AG10803 (cell line): ENCODE measurements at places on chromosomes 5 and 9.

DNA sequence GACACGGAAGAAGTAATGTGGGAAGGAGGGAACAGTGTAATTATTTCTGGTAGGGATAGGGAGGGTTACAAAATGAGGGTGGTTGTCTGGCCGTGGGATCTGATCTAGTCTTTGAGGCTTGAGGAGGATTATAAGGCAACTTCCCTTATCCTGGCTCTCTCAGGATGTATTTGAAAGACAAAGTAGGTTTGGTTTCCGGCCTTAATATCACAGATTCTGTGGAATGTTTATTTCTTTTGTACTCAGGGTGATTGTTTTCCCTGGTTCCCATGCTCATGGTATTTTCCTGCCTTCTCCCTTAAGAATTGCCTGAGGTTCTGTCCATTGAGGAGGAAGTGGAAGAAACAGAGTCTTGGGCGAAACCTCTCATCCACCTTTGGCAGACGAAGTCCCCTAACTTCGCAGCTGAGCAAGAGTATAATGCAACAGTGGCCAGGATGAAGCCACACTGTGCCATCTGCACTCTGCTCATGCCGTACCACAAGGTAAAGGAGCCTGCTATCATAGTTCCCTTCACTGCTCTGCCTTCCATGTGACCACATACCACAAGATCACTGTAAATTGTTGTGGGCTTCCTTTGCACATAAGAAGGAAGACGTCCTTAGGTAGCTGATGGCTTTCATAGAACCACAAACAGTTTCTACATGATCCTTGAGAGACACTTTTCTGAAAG lies 253.8 kb downstream of the KDM4C start:
- DNase-seq = no peak

- no peak for DNase-seq
Observed at GRCh38 chr5:112525217-112525616, 106.1 kb upstream of the EPB41L4A start.

DNA sequence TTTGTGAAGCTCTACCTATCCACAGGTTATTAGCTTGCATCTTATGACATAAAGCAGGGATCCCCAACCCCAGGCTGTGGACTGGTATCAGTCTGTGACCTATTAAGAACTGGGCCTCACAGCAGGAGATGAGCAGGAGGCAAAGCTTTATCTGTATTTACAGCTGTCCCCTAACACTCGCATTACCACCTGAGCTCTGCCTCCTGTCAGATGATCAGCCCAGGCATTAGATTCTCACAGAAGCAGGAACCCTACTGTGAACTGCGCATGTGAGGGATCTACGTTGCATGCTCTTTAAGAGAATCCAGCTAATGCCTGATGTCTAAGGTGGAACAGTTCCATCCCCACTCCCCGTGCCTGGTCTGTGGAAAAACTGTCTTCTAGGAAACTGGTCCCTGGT lies 19.7 kb downstream of the FBXW11 start:
- DNase-seq = no peak

GRCh38 chr5:1507014-1507375 lies 16.8 kb downstream of the LPCAT1 start:
- no peak for DNase-seq

- DNase-seq = peak; percentile 29
Observed at GRCh38 chr9:106860721-106861639, 2.0 kb upstream of the ZNF462 start.

GRCh38 chr9:37947977-37948376 lies 44.0 kb upstream of the SLC25A51 start:
- peak; percentile 40 for DNase-seq

GRCh38 chr5:80686757-80687156 lies 32.0 kb upstream of the DHFR start:
- DNase-seq = peak; percentile 20

GRCh38 chr5:76818844-76819831 lies at the start of gene F2RL1:
F2RL1 (plus strand) TSS chr5:76819030; CDS start chr5:76819183, 153 bp downstream.
- no peak for DNase-seq

DNA sequence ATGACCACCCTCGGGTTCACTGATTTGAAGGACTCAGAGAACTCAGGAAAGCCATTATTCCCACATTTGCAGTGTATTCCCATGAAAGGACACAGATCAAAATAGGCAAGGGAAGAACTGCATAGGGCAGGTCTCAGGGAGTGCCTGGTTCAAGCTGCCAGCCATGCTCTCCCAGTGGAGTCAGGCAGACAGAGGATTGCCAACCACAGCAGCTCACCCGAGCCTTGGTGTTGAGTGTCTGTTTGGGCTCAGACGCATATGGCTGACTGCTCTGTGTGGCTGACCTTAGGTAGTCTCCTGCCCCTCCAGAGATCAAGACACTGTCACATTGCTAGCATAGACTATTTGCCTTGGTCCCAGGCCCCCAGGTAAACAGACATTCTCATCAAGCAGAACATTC lies 115.8 kb upstream of the OTULINL start:
- no peak for DNase-seq

- DNase-seq = peak; percentile 4
Observed at GRCh38 chr9:99722877-99723276, 98.8 kb upstream of the NR4A3 start.

- DNase-seq = peak; percentile 55
Observed at GRCh38 chr9:128249908-128250838, 25.6 kb downstream of the GOLGA2 start.

GRCh38 chr5:157471709-157472108 lies 11.7 kb downstream of the NIPAL4 start:
- DNase-seq = peak; percentile 26

DNA sequence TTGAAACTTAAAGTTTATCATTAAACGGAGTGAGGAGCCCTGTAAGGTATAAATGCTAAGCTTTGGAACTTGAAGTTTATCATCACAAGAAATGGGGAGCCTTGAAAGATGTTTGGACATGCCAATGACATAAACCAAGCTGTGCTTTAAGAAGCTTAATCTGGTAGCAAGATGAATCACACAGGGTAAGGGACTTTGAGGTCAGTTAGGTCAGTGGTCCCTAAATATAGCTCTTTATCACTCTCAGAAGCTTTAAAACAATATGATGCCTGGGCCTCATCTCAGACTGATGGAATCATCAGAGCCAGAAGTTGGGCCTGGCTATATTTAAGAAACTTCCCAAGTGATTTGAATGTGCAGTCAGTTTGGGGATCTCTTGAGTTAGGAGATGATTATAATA lies 85.7 kb downstream of the TNC start:
- no peak for DNase-seq

DNA sequence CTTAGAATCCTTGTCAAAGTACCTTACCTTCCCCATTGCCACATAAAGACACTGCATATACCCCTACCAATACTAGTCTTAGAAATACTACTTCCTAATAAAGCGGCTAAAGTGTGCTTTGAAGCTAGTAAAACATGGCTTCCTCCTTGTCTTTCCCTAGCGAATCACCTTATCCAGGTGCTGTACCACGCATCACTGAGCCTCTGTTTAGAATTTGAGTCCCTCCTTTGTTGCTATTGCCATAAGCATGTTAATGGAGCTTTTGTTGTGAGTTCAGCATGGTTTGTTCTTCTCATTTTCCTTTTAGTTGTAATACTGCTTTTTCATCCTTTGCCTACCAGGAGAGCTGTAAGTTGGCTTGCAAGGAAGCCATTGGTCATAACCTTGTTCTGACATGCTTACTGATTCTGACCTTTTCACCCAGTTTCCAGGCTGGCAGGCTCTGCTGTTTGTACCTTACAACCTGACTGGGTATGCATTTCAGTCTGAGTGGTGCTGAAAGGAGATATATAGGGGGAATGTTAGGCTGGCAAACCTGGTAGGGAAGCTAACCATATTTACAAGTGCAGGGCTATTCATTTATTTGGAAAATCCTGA lies 49.8 kb downstream of the LMNB1 start:
- DNase-seq = no peak

DNA sequence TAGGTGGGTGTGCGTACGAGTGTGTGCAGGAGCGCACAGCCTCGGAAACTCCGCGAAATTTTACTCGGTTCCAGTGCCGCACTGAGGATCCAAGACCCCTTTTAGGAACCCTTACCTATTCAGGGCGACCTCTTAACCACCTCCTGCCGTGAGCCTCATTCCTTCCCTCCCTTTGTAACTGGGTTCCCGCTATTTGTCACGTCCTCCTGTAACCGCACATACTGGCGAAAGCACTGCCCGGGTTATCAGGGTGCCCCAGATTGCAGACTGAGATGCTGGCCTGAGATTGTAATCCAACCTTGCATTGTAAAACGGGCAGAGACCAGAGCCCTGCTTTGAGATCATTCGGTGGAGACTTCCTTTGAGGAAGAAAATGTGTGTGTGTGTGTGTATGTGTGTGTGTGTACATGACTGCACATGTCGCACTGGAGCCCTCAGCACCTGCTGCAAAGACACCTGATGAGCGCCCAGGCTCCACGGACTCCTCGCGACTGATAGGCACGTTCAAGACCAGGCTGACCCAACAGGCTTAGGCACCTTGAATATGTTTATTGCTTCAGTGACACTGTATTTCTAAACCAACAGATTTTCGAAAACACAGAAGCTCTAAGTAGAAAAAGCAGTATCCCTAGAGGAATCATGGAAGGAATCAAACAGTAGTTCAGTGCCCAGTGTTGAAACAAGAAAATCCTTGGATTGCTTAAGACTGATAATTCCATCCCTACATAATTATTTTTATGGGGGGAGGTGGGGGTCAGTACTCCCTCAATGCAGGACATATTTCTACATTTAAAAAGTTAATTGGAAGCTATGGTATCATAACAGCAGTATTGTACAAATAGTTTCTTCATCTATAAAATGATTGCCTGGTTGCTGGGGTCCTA lies 86.5 kb upstream of the TNFAIP8 start:
- DNase-seq = no peak

- DNase-seq = peak; percentile 59
Observed at GRCh38 chr5:83375049-83375745, 96.3 kb upstream of the VCAN start.

GRCh38 chr5:121257621-121258020 lies 594.1 kb upstream of the FTMT start:
- no peak for DNase-seq

DNA sequence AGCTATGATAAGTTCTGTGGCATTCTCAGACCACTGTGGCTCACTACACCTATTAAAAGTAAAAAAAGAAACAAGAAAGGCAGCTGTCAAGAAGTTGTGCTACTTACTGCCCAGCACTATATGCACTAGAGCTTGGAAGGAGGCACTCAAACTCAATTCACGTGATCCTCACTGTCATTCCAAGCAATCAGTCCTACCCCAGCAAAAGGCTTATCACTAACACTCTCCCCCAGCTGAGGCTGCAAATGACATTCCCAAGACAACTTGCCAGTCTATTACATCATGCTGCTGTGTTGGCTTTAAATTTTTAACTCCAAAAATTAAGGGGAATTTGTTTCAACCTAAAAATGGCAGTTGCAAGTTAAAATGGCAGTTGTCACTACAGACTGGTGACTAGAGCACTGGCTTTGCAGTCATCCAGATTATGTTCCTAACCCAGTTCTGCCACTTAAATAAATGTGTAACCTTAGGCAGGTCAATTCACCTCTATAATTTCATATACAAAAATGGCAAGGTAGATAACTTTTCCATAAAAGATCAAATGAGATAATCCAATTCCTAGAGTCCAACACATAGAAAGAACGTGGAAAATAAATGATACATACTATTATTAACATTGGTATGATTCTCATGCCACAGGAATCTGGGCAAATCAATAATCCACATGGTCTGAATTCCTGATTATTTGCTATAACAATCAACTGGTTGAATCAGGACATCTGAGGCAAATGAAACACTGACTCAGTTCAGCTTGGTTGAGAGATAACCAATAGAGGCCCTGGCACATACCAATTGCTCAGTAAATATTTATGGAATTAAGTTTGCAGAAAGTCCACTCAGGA lies 52.4 kb downstream of the FBXW11 start:
- DNase-seq = peak; percentile 83

DNA sequence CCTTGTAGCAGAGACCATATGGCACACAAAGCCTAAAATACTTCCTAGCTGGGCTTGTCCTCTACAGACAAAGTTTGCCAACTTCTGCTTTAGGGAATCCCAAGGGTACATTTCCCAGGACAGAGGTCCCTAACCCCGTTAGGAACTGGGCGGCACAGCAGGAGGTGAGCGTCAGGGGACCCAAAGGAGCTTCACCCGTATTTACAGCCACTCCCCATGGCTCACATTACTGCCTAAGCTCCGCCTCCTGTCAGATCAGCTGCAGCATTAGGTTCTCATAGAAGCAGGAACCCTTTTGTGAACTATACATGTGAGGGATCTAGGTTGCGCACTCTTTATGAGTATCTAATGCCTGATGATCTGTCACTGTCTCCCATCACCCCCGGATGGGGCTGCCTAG lies 88.5 kb upstream of the TRPM3 start:
- DNase-seq = no peak

GRCh38 chr9:136492978-136493522 lies 10.2 kb upstream of the SEC16A start:
- DNase-seq = no peak

DNA sequence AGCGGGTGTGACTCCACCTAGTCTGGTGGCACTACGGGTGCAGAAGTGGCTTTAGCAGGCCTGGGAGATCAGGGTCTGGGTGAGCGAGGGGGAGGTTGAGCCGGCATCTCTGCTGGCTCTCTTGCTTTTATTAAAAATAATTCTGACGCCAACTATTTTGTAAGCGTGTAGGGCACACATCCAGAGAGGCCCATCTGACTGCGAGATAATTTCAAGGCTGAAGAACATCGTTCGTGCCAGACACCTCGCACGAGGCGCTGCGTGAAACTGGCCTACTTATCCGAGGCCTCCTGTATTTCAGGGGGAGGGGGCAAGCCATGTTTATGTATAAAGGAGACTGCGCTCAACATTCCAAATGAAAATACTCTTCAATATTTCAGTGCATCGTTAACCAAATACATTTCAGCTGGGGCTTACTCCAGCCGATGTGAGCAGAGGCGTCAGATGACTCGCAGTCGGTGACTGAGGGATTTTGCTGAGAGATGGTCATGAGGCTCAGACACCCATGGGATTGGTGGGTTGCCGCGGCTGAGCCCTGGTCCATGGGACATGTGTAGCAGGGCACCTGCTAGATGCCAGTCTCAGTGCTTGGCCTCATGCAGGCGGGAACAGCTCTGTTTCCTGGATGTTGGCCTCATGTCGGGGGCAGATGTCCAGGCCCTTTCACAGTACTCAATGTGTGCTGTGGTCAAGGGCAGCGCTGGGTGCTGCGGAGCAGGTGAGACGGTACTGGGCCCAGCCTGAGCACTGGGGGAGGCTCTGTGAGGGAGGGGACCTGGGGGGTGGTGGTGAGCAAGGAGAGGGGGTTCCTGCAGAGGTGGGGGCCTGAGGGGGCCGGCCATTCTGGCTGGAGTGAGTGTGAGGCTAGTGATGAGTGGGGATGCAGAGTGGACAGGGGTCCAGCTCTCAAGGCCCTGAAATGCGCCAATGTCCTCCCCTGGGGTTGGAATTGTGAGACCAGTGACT lies 201.5 kb downstream of the DAB2IP start:
- peak; percentile 57 for DNase-seq
